ENCODE measurements at places on chromosomes 2 and 18. TPM values are rescaled to one million over a fixed set of nuclear protein-coding genes. Genes with fewer than 3 reads are reported as not detected.

DNA sequence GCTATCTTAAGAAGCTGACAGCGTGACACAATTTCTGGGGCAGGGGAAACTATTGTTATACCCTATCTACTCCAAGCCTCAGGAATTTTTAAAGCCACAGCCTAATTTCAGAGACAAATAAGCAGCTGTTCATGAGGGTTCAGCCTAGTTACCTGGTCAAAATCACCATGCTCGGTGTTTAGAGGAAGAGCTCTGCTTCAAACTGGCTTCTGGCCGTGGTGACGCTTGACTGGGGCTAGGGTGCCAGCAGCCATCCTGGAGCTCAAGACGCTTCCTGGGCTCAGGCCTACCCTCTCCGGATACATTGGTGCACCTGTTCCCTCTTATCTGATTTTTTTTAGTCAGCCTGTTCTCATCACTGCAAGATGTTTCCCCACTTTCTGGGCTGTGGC, 41.7 kb downstream of the FRZB start:
- no peak overlapping the region for H3K4me3 ChIP-seq
- H3K27ac ChIP-seq, result no peak overlapping the region
- no peaks in the 10 kb centered on the region for H3K4me1 ChIP-seq
- H3K36me3 ChIP-seq, result no peaks in the 10 kb centered on the region
- H3K27me3 ChIP-seq, result no peaks in the 10 kb centered on the region
- DNase-seq, result no peak

DNA sequence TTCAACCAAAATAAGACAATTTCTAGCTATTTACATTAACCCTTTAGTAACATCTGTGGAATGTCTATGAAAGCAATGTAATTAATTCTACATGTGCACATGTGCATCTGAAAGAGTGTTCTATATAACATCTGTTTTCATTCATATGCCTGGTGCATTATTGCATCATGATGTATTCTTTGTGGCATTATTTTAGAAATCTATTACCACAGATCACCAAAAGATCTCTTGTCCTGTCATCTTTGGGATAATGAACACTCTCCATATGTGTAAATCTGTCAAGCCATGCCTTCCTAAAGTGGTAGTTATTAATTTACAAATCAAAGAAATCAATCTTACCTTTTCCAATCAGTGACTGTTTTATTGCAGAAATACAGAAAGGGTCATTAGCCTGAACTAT, 86.9 kb downstream of the TRIB2 start:
- no peak for DNase-seq
- H3K27ac ChIP-seq, result no peak overlapping the region
- H3K27me3 ChIP-seq, result no peaks in the 10 kb centered on the region
- H3K4me1 ChIP-seq, result no peaks in the 10 kb centered on the region
- H3K4me3 ChIP-seq, result no peak overlapping the region

DNA sequence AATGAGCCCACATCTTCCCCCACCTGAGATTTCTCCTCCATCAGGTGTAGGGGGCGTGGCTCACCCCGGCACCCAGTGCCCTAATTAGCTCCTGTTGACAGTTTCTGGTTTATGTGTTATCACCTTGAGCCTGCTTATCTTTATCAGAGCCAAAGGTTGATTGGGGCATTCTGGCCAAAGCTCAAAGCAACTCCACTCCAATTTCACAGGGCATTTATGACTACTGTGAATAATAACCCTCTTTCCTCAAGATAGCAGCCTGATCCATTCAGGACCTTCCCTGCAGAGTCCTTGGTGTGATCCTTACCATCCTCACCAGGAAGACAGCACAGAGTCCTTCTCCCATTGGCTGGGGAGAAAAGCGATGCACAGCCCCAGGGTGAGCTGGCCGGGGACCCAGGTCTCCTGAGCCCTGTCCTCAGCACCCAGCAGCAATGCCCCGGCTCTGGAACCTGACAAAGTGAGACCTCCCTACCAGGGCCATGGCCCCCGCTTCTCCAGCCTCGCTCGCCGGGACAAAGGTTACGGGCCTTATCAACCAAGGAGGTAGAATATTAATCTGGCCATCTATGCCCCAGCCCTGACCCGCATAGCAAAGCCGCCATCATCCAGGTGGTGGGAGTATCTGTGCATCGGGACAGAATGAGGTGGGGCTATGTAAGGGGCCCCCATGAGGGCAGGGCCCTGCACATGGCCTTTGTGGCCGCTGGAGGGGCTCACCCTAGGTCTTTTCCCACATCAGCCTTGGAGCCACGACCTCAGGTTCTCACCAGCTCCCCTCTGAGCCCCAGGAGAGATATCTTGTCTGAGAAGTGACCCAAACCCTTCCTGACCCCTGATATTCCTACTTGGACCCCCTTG, 64.5 kb downstream of the ZFP36L2 start:
- peaks cover 62% of the 10 kb centered on the region for H3K4me1 ChIP-seq
- H3K4me3 ChIP-seq, result no peak overlapping the region
- peaks cover 4% of the 10 kb centered on the region for H3K36me3 ChIP-seq
- H3K27me3 ChIP-seq, result no peaks in the 10 kb centered on the region

- peak within 1 kb of the TSS; percentile 85 for H3K27ac ChIP-seq
- H3K4me3 ChIP-seq, result peak within 1 kb of the TSS; percentile 93
- H3K36me3 ChIP-seq, result peaks cover 56% of the 10 kb centered on the region
Measured at GRCh38 chr2:203535078-203535783, at the start of gene RAPH1. Gene RAPH1, minus strand, starts transcription at chr2:203535301. Its CDS starts 39,948 bp downstream, at chr2:203495353.

DNA sequence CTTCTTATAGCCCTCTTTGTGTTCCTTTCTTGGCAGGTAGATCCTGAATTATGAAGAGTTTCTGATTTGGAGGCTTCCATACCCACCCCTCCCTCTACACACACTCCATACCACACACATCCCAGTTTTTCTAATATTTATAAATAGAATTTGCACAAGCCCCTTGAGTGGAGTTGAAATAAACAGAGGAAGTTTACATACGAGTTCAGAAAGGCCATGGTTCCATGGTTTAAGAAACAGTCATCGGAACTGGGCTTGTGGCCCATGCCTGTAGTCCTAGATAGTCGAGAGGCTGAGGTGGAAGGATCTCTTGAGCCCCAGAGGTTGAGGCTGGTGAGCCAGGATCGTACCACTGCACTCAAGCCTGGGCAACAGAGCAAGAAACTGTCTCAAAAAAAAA, 62.7 kb upstream of the TANC1 start:
- no peaks in the 10 kb centered on the region for H3K4me1 ChIP-seq
- H3K36me3 ChIP-seq, result no peaks in the 10 kb centered on the region
- no peak overlapping the region for H3K27ac ChIP-seq

DNA sequence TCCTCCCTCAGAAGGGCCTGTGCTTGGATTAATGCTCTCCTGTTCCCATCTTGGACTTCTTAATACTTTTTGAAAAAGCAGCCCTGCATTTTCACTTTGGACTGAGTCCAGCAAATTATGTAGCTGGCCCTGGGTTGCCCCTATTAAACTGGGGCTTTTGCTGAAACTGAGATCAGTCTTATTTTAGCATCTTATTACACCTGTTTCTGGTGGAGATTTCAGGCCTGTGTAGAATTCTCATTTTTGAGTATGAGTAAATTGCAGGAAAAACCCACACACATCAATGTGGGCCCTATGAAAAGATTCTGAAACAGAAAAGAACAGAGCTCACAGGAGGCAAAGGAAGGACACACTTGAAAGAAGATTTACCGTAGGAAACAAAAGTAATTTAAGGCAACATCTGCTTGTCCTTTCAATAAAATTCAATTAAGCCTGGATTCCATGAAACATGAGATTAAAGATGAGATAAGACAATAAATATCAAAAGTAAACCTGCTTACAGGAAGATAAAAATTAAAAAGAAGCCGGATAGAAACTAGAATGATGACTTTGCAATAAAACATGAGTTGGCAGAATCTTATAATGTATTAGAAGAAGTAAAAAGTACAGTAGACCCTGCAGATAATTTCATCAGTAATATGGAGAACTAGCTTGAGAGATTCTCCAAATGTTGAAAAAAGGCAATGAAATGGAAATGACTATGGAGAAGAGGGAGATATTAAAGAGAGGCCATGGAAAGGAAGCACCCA, 90.7 kb upstream of the GCFC2 start:
- H3K36me3 ChIP-seq, result no peaks in the 10 kb centered on the region
- H3K4me3 ChIP-seq, result no peak overlapping the region
- no peak overlapping the region for H3K27ac ChIP-seq
- no peaks in the 10 kb centered on the region for H3K4me1 ChIP-seq

DNA sequence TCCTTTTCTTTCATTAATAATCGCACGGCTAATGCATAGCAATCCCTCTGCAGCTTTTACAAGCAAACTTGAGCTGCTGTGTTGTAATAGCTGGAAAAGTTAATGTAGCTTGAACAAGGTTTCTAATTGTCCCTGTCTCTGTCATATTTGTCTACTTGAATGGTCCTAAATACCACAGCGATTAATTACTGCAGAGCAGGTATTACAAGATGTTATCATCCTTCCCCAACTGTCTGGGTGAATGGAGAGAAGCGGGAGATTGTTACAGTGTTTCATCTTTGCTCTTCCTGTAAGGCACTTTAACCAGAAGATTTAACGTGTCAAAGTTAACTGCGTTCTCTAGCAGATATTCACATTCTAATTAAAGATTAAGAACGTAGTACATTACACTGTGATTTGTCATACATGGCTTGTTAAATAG, 422.2 kb upstream of the POU3F3 start:
- H3K4me1 ChIP-seq, result peaks cover 7% of the 10 kb centered on the region
- no peak overlapping the region for H3K4me3 ChIP-seq
- no peak overlapping the region for H3K27ac ChIP-seq

DNA sequence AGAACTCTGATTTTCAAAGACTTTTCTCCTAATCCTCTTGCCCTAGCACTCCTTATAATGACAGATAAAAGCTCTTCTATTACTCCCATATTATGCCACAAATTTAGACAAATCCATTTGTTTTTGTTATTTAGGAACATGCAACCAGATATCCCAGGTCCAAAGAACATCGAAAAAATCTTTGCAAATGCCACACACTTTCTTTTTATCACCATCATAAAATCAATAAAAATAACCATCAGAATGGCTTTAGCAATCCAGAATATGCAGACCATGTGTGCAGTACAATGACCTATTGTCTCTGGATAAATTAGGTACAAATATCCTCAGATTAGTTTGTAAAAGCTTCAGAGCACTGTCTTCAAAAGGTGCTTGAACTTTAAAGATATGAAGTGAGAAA, 376.2 kb upstream of the TCF4 start:
- H3K27ac ChIP-seq, result no peak overlapping the region
- no peak for DNase-seq
- H3K4me1 ChIP-seq, result peaks cover 9% of the 10 kb centered on the region

- H3K36me3 ChIP-seq, result no peaks in the 10 kb centered on the region
- peaks cover 20% of the 10 kb centered on the region for H3K4me1 ChIP-seq
- H3K4me3 ChIP-seq, result no peak overlapping the region
- no peaks in the 10 kb centered on the region for H3K27me3 ChIP-seq
- no peak overlapping the region for H3K27ac ChIP-seq
Measured at GRCh38 chr2:112864072-112864471, 27.5 kb upstream of the IL1B start.

GRCh38 chr2:15728245-15728938, 136.7 kb downstream of the DDX1 start:
- H3K27me3 ChIP-seq, result peaks cover 94% of the 10 kb centered on the region
- no peak overlapping the region for H3K4me3 ChIP-seq
- no peak for DNase-seq
- peaks cover 16% of the 10 kb centered on the region for H3K4me1 ChIP-seq
- H3K27ac ChIP-seq, result no peak overlapping the region

DNA sequence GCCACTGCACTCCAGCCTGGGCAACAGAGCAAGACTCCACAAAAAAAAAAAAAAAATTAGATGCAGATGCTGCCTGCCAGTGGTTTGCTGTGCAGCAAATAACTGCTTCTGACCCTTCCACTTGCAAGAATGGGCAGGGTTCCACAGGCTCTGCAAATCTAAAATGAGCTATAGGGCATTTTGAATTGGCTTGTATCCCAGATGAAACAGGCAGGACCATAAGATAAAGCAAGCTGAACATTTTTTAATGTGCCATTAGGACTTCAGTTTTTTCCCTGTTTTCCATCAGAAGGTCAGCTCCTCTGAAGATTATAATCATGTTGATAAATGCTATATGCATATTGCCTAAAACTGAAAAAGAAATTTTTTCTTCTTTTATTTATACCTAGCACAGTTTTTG, 15.7 kb upstream of the FZD7 start:
- no peaks in the 10 kb centered on the region for H3K4me1 ChIP-seq
- no peak overlapping the region for H3K27ac ChIP-seq
- DNase-seq, result no peak
- H3K36me3 ChIP-seq, result no peaks in the 10 kb centered on the region
- H3K27me3 ChIP-seq, result peaks cover 37% of the 10 kb centered on the region

GRCh38 chr2:9252002-9252357, 45.4 kb downstream of the ASAP2 start:
- no peaks in the 10 kb centered on the region for H3K27me3 ChIP-seq
- H3K4me3 ChIP-seq, result peak overlapping the region; percentile 27
- peak overlapping the region; percentile 76 for H3K27ac ChIP-seq
- DNase-seq, result no peak
- H3K36me3 ChIP-seq, result peaks cover 29% of the 10 kb centered on the region

DNA sequence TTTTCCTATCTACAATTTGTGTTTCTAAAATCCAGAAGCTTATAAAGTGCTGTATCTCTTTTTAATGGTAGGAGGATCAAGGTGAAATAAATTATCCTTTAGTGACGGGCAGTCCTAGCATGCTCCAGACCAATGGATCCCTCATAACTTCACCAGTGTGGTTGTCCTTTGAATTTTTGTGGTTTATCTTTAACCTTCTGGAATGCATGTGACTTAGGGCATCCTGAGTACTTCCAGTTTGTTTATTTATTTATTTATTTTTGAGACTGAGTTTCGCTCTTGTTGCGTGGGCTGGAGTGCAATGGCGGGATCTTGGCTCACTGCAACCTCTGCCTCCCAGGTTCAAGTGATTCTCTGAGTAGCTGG, 40.4 kb downstream of the NUP35 start:
- no peak overlapping the region for H3K4me3 ChIP-seq
- peaks cover 35% of the 10 kb centered on the region for H3K36me3 ChIP-seq
- no peak for DNase-seq
- no peaks in the 10 kb centered on the region for H3K27me3 ChIP-seq
- no peaks in the 10 kb centered on the region for H3K4me1 ChIP-seq

Gene CNTNAP5
- not detected for total RNA-seq

Gene MRO
- total RNA-seq, result not detected

Gene FBXO11
- 58.0 TPM for total RNA-seq

Gene NYAP2
- not detected for total RNA-seq

Data from Calu3 (cell line).